CD4-positive, alpha-beta memory T cell (primary cell): ENCODE measurements at places on chromosomes 7 and 10.

DNA sequence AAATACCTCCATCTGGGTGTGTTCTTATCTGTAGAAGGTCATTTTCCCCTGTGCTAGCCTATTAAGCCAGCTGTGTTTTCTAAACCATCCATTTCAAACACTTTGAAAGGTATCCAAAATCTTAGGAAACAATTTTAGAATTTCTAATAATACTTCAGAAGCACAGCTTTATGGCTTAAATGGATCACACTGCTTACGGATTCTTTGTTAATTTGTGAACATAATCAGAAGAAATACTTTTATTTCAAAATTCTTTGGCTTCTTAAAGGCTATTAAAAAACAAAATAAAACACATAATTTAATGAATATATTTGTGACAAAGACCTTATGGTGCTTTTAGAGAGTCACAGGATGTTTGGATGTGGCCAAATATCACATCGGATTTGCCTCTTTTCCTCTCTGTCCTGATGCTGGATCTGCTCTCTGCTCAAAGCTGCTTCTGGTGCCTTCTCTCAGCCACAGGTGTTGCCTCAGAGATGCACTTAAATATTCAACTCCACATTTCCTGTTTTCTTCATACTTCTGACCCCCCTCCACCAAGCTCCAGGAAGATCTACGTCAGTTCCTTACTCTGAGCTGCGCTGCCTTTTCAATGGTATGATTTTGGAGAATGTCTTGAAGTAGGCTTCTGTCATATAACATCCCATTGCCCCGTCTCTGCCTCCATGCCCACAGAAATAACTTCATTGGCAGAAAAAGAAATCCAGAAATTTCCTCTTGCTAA is 230.6 kb downstream of the MLLT10 start:
- DNase-seq = peak; percentile 51

GRCh38 chr7:29375641-29376562 is 181.3 kb downstream of the CHN2 start:
- DNase-seq = no peak

DNA sequence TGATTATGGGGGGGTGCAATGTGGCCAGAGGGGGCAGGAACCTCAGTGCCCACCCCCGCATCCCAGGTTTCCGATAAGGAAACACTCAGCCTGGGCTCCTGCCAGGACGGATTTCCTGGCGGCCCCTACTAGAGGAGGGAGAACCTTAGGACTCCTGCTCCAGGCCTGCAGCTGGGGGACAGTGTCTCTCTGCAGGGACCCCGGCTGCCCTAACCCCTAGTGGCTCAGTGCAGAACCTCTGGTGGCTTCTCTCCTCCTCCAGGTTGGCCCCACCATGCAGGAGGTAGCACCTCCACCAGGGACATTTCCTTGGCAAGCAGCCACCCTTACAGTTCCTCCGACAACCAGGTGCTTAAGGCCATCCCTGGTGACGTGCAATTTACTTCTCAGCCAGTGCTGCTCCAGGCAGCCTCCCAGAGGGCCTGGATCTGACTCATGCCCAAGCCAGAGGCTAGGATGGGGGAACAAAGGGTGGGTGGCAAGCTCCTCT is 31.9 kb downstream of the SH2B2 start:
- DNase-seq = no peak

- no peak for DNase-seq
Observed at GRCh38 chr7:47505312-47506007, 76.5 kb downstream of the TNS3 start.

- no peak for DNase-seq
Observed at GRCh38 chr10:59236064-59236697, 59.7 kb downstream of the PHYHIPL start.

DNA sequence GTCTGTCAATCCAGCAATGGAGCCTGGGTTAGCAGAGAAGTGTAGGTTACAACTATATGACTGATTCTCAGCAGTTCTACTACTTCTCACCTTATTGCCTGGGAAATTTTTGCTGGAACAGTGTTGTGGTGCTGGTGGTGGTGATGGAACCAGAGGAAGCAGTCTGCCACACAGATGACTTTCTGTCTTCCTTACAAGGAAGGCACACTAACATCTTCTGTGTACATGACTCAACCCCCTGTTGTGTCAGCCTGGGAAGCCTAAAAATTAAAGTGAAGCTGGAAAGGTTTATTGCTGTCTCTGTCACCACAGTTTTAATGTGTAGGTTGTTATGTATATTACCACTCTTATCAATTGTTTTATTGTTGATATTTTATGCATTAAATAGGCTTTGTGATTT is 40.3 kb downstream of the ANKRD7 start:
- DNase-seq = no peak

- DNase-seq = no peak
Observed at GRCh38 chr10:77201135-77202106, 436.2 kb downstream of the KCNMA1 start.

DNA sequence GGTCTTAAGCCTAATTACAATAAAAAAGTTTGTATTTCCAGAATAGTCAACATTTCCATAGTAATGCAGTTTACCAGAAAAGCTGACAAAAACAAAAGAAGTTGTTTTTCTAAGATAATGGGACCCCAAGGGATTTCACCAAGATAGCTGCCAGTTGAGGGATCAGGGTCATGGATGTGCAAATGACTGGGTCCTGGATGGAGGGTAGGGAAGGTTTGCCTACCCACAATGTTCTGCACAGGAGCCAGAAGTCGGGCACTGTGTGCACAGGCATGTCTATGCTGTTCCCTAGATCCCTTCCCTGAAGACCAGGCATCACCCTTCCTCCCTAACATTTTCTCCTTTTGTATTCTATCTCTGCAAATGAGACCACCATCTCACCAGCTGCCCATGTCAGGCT is 94.1 kb upstream of the FAM133B start:
- no peak for DNase-seq

- peak; percentile 37 for DNase-seq
Observed at GRCh38 chr7:131183611-131184119, 144.0 kb upstream of the MKLN1 start.

- no peak for DNase-seq
Observed at GRCh38 chr10:58440484-58440883, 55.3 kb downstream of the TFAM start.

DNA sequence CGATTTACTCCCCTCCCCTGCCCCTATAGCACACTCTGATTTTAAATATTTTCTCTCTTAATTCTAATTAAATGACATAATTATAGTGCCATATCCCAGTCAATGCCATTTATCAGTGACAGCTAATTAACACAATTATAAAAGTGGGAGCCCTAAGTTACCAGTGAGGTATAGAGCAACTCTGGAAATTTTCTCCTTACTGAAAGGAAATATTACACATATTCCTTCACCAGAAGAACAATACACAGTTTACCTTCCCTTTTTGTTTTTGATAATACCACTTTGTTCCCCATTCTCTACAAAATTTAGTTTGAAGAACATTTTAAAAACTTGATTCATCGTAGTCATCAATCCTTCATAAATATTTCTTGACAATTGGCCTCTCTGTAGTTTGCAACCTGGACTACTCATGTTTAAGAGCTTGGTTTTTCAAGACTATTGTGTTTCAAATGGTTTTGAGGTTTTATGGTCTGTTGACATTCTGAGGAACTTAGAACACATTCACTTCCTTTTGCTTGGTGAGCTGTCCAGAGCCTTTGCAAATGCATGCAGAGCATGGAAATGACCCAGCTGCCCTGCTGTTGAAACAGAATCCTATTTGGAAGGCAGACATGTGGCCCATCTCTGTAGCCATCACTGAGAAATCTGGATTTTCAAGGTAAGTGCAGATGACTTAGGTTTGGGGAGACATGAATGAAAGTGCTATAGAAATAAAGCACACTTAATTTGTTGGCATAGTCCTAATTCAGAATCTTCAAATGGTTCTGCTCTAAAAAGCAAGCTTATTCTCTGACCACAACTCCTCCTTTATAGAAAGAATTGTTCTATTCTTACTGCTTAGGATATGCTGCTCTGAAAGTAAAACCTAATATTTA is at the start of gene GPR141:
TSS of gene GPR141 (plus strand) at position 521 of the 875 bp plus-strand sequence. CDS start 56,628 bp downstream, outside the sequence.
- DNase-seq = no peak

- DNase-seq = no peak
Observed at GRCh38 chr10:43315535-43316207, 48.8 kb upstream of the RASGEF1A start.

DNA sequence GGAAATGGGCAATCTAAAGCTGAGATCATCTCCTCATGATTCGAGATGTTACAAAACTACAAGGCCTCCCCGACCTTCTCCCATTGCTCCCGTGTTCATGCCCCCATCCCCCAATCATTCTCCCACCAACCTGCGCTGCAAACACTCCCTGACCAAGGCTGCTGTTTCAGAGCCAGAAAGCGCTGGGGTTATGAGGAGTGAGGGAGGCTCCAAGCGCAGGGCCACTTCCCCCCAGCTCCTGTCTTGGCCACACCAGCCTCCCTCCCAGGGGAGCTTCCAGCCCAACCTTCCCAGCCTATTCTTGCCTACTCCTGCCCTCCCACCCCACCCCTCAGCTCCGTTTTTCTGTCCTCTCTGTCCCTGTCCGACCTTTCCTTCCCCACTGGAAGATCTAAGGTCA is 14.7 kb upstream of the NODAL start:
- no peak for DNase-seq

DNA sequence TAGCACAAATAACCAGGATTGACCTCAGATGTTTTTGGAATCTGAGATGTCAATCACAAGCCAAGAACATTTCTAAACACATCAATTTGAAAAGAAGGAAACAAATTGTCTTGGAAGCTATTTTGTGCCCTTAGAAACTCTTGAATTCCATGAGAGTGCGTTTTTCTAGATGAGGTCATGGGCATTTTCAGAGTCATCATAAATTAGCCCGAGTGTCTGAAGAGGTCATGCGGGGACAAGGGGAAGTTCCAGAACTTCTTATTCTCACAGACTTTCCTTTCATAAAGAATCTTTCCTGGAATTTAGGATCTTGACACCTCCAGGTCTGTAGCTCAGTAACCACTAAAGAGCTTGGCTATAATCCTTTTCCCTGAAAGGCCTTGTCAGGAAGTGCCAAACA is 28.2 kb downstream of the IL2RA start:
- DNase-seq = no peak

DNA sequence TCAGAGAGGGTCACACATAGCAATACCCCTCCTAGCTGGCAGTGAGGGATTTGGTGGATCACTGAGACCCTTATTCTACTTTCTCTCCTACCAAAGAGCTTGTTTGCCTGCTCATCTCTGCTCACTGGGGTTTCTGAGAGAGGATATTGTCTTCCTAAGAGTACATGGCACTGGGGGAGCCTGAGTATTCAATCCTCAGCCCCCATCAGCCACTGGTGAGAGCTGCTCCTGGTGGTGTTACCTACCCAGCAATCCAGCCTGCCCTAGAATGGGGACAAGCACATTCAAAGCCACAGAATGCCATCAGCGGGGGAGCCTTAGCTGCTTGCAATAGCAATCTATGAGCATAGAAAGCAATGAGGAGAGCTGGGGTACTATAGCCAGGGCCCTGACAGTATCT is 281.1 kb downstream of the WDR11 start:
- DNase-seq = no peak

- peak; percentile 50 for DNase-seq
Observed at GRCh38 chr10:8050556-8051108, 3.9 kb upstream of the GATA3 start.

GRCh38 chr7:113289140-113289740 is 170.9 kb upstream of the SMIM30 start:
- no peak for DNase-seq

DNA sequence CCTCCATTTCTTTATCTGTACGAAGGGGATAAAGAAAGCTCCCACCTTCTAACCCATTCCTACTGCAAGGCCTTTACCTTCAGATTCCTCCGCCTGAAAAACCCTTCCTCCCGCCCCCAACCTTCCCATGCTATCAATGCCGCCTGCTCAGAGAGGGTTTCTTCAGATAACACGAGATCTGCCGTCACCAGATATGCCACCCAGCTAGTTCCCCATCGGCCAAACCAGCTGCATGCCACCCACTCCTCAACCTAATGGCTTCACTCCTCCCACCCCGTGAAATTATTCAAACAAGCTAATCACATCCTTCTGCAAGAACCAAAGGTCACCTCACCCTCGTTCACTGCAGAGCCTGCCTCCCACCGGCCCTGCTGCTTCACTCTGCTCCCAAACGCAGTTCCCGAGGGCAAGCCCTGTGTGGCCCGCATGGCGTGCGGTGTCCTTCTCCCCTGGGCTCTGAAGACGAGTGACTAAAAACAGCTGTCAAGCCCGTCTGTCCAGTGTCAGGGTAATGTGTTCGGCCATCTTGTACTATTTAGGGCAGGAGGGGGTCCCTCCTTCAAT is 46.8 kb upstream of the TMEM213 start:
- DNase-seq = no peak

DNA sequence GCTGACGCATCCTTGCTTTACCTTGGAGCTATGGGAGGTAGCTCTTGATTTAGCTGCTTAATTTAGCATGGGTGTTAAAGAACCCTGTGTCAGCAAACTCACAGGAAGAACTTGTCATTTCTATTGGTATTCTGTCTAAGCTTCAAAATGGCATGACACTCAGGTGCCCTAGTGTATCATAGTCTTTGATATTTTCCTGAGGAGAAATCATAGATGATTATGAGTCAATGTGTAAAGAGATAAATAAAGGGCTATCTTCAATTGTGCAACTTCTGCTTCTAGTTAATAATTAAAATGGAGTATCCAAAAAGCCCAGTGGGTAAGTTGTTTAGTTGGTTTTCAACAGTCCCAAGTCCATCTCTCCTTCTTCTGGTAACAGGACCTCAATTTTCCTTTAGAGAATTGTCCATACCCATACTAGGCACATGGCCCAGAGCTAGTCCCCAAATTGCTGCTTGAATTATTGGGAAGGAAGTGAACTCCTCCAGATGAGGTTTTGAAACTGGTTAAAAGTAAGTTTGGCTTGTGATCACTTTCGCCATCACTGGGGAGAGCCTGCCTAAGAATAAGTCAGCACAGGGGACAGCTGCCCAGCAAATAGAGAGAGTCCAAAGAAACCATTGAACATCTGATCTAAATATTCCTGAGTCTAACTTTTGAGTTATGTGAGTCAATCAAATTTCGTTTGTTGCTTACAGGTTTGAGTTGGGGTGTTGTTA is 169.0 kb upstream of the PHYHIPL start:
- no peak for DNase-seq

DNA sequence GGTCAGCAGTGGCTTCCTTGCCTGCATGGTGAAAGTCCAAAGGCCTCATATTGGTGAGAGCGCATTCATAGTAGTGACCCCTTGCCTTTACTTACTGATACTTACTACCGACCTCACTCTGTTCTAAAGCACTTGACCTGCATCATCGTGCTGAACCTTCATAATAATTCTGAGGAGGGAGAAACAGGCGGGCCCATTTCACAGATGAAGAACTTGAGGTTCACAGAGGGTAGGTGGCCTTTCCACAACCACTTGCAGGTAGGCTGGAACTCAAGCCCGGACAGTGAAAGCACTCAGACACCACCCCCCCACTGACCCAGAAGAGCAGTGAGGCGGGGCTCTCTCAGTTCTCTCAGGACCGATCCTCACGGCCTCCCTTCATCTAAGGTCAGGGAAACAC is 149.4 kb upstream of the CHST15 start:
- DNase-seq = no peak

GRCh38 chr10:31939797-31940708 is 11.4 kb upstream of the ARHGAP12 start:
- no peak for DNase-seq

- no peak for DNase-seq
Observed at GRCh38 chr10:118725886-118726500, 28.8 kb downstream of the CACUL1 start.
